ENCODE measurements at places on chromosomes 4 and X.

DNA sequence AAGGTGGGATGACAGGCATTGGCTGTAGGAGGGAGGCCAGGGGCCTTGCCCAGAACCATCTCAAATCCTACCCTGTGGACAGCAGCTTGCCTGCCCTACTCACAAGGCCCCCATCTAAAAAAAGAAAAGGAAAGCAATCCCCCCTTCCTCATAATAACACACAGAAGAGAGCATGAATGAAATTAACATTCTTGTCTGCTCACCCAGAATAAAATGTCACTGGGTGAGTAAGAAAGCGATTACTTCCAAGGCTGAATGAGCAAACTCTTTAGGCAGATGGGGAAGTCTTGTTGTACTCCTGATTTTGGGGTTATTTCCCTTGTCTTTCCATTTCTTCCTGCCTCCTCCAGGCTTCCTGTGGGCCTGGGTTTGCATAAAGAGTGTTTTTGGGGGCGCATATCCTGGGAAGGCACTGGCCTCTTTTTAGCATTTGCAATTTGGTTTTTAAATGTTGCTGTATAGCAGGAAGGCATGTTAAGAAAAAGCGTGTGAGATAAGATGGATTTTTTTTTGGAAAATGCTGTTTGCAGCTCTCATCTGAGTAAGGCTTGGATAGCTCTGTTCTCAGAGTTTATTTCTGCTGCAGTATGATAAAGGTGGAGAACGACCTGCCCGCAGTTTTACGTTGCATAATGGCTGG, 248.3 kb upstream of the GATB start:
- DNase-seq = no peak

- no peak for DNase-seq
Observed at GRCh38 chrX:148271263-148271662, 229.2 kb upstream of the AFF2 start.

DNA sequence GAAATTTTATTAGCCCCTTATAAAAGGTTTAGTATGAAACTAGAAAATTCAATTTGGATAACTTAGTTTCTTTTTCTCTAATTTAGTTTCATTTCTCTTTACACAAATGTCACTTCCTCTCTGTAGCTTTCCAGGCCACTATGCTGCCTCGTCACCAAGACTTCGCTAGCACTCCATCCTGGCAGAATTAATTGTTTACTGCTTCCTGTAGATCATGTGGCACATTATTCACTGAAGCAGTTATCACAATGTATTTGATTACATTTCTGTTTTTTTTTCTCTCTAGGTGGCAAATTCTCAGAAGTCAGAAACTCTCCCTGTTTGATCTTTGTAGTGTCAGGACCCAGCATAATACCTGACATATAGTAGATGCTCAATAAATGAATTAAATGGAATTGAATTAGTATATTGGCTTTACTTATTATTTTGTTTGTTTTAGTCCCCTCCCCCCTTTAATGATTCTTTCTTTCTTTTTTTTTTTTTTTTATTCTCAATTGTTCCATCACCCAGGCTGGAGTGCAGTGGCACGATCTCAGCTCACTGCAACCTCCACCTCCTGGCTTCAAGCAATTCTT, 9.3 kb upstream of the SAT1 start:
- DNase-seq = no peak

- no peak for DNase-seq
Observed at GRCh38 chr4:56531149-56531770, 25.7 kb downstream of the ARL9 start.

DNA sequence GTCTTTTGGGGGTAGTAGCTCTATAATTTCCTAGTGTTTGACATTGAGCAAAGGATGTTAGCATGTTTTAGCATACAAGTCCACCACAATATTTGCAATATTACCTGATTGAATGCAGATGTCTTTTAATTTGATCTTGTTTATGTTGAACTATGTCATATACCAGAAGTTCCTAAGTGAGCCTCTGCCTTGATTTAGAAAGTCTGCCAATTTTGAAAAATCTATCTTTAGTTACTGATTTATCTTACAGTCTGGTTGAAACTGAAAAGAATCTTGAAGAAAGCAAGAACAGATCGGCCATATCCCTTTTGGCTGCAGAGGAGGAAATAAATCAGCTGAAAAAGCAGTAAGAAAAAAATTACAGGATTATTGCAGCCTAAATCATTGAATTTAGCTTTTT, 18.5 kb downstream of the SPATA18 start:
- no peak for DNase-seq

- no peak for DNase-seq
Observed at GRCh38 chr4:80036949-80037685, 35.9 kb downstream of the ANTXR2 start.

GRCh38 chrX:12443534-12444098, 305.3 kb downstream of the FRMPD4 start:
- no peak for DNase-seq

- DNase-seq = no peak
Observed at GRCh38 chr4:1045193-1045594, 33.8 kb downstream of the FGFRL1 start.

GRCh38 chrX:41236629-41237028, 97.3 kb upstream of the DDX3X start:
- DNase-seq = no peak

DNA sequence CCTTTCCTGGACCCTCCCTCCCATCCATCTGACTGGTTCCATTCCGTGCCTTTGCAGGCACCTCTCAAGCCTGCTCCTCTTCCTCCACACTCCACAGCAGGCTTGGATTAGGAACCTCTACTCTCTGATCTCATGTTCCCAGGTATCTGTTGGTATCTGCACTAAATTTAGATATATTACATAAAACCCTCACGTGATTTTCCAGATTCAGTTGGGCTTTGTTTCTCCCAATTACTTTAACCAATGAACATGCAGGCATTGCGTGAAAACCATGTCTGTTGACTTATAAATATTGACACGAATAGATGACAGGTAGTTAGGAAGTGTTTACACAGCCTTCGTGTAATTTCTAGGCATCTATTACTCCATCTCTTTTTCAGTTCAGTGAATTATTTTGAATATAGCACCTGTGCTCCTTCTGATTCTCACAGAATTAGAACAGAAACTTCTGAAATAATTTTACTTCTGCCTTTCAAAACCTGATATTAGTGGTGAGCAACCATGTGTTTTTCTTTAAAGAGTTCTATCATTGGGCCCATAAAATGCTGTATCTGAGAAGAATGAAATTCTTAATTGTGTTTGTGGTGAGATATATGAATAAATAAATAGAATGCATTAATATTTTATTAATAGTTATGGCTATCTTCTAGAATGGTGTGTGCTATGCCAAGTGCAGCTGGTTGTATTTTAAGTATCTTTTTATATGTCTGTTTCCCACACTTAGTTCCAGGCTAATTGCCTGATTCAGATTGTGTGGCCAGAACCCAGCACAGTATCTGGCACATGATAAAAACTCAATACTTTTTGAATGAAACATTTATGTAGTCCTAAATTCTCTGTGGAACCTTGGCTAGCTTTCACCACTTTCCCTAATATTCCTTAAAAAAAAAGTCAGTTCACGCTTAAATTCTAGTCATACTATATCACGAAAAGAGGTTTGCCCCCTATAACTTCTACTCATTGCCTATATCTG, 304.8 kb downstream of the QDPR start:
- DNase-seq = no peak
